ENCODE measurements at places on chromosomes 5 and 9.

- DNase-seq, result no peak
These were observed 1828.8 kb downstream of the MAT2B start for GRCh38 chr5:165334201-165334600.

GRCh38 chr9:129270903-129271431 is 92.9 kb upstream of the IER5L start:
- DNase-seq, result no peak

DNA sequence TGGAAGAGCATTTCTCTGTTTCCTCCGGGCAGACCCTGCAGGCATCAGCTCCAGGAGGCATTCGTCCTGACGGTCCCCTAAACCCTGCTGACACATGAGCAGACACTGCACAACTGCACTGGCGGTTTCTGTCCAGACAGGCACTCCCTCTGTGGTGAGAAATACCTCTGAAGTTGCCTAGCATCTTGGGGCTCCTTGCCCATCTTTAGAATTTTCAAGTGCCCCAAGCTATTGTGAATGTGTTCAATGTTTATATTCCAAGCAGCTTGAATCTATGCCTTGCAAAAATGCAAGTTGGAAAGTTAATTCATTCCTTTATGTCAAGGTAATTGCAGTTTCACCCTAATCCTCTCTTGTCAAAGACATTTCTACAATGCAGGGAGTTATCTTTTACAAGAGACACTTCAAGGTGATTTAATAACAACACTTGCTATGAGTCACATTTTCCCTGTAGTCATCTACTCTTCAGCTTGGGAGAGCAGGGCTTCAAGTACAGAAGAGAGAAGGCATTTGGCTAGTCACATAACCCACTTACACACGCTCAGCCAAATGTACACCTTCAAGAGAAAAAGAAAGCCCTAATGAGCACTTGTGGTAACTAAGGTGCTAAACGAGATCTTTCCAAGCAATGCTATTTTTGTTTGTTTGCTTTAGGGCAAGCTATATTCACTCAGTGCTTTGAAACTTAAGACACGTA is 302.5 kb downstream of the MLLT3 start:
- DNase-seq, result no peak

DNA sequence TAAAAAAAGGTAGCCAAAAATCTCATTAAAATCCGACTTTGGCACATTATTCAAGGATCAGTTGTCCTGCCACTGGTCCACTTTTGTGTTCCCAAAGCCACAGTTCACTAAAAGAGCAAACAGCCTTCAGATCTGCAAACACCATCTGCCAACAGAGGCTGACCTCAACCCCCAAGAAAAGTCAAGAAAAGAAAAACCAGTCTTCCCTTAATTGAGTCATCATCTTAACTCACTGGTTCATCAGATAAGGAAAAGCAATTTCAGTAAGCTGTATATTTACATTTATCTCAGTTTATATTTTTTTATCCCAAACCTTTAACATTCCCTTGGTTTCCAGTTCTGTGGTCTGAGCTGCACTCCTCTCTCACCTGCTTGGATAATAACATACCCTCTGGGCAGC is 21.2 kb downstream of the RASEF start:
- DNase-seq, result no peak

DNA sequence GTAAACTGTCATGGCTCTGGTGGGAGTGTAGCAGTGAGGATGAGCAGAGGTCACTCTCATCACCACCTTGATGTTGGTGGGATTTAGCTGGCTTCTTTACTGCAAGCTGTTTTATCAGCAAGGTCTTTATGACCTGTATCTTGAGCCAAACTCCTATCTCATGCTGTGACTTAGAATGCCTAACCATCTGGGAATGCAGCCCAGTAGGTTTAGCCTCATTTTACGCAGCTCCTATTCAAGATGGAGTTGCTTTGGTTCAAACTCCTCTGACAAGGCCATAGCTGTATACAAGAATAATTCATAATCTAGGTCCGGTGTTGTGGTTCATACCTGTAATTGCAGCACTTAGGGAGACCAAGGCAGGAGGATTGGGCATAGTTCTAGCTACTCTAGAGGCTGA is 85.1 kb downstream of the ARRDC3 start:
- no peak for DNase-seq

- DNase-seq, result no peak
These were observed 244.3 kb downstream of the TAF11L14 start for GRCh38 chr5:17878541-17878940.

GRCh38 chr5:143065185-143065965 is 295.2 kb downstream of the ARHGAP26 start:
- DNase-seq, result no peak

GRCh38 chr5:58410441-58410840 is 49.4 kb downstream of the PLK2 start:
- DNase-seq, result no peak

DNA sequence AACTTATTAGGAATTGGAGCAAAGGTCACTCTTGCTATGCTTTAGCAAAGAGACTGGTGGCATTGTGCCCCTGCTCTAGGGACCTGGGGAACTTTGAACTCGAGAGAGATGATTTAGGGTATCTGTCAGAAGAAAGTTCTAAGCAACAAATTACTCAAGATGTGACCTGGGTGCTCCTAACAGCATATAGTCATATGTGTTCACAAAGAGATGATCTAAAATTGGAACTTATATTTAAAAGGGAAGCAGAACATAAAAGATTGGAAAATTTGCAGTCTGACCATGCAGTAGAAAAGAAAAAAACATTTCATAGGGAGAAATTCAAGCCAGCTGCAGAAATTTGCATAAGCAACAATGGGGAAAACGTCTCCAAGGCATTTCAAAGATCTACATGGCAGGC is 68.3 kb downstream of the SEMA5A start:
- DNase-seq, result no peak

- DNase-seq, result no peak
These were observed 117.3 kb upstream of the NUDT12 start for GRCh38 chr5:103679873-103680272.

GRCh38 chr5:65213921-65214525 is 267.7 kb downstream of the ADAMTS6 start:
- DNase-seq, result no peak

DNA sequence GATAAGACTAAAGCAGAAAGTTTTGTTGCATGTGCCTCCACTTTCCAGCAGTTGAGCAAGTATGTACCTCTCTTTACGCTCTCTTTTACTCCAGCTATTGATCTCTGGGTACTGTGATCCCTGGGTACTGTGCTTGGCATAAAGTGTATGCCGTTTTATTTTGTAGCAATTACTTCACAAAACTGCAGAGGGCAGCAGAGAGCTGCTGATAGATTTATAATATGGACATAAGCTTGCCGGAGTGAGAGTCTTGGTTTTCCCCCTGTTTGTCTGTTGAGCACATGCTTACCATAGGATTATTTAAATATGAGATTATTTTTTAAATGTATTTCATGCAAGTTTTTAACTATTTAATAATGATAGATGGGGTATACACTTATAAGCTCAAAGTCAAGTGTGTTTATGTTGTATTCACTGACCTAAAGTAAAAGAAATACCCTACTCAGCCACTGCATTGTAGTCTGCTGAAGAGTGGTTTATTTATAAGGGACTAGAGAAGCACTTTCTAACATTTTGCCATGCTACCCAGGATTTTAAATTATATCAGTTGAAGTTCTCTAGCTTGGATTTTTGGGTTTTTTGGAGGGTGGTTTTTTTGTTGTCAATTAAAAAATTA is 13.0 kb downstream of the TTC1 start:
- DNase-seq, result no peak

DNA sequence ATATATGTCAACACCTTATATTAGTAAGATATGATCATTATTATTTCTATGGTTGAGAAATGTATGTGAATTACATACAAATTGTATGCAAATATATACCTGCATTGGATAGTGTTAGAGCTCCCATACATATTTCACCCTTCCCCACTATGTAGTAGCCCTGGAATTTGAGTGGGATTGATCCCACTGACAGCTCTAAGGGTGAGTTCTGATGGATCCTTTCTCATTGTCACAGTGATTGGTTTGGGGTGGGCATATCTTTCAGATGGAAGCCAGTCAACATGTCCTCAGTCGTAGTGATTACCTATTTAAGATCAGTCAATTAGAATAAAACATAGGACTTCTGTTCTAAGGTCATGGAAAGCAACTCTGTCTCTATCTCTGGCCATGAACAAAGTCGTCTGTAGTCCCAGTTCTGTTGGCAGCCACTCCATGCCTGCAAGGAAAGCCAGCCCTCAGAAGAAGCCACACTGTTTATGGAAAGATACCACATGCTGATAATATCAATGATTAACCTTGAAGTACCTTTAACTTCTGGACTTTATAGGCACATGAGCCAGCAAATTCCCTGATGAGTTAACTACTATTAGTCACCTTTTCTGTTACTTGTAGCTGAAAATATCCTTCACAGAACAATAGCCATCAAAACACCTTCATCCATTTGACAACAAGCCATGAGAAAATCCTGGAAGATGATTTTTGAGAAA is 5.1 kb upstream of the CCDC192 start:
- DNase-seq, result no peak

- DNase-seq, result no peak
These were observed 35.6 kb downstream of the DAPK1 start for GRCh38 chr9:87533271-87533670.

DNA sequence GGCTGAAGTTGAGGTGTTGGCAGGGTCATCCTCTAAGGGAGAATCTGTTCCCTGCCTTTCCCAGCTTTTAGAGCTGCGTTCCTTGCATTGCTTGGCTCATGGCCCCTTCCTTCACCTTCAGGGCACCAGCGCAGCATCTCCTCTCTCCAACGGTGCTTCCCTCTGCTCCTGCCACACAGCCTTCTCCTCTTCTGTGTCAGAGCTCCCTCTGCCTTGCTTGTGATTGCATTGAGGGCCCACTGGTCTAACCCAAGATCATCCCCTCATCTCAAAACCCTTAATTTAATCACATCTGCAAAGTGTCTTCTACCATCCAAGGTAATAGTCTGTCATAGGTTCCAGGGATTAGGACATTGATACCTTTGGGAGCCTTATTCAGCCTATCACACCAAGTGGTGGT is 205.7 kb upstream of the TBCA start:
- no peak for DNase-seq

Measured in NCI-H510A (cell line).